ENCODE measurements at places on chromosomes 11 and 22.

DNA sequence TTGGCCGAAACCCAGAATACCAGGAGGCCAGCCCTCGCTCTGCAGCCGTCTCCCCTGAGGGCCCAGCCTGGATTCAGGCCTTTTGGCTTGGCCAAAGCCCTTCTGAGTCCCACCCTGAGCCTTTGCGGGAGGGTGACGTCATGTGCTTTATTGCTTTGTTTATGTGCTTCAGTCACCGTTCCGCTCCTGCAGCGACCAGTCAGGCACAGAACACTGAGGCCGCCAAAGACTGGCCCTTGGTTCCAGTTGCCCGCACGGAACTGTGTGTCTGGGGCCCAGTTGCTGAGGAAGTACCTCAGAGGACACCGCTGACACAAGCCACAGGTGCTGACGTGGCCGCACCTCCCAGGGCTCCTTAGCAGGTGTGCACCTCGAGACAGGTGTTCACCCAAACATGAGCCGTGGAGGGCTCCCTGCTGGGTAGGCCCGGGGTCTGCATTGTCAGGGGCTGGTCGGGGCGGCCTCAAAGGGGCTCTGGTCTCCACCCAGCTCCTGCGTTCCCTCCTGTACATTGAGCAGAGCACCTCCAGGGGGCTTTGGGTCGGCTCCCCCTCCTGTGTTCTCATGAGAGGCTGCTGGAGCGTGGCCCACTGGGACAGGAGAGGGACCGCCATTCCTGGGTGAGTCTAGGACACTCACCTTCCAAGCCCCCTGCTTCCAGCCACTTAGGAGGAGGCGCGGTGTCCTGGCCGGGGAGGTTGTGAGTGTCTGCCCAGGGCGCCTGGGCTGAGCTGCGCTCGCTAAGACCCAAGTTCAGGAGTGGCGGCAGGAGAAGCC is 376.8 kb downstream of the TBC1D22A start:
- H3K4me3 ChIP-seq: no peak overlapping the region
- H3K27me3 ChIP-seq: no peaks in the 10 kb centered on the region
- DNase-seq: no peak
- no peaks in the 10 kb centered on the region for H3K36me3 ChIP-seq
- peaks cover 5% of the 10 kb centered on the region for H3K4me1 ChIP-seq
- no peak overlapping the region for H3K27ac ChIP-seq

- no peak overlapping the region for H3K27ac ChIP-seq
- no peaks in the 10 kb centered on the region for H3K27me3 ChIP-seq
- H3K36me3 ChIP-seq: peaks cover 2% of the 10 kb centered on the region
- H3K4me3 ChIP-seq: no peak overlapping the region
- no peak for DNase-seq
Observed at GRCh38 chr22:24323695-24324094, 53.1 kb downstream of the SPECC1L start.

DNA sequence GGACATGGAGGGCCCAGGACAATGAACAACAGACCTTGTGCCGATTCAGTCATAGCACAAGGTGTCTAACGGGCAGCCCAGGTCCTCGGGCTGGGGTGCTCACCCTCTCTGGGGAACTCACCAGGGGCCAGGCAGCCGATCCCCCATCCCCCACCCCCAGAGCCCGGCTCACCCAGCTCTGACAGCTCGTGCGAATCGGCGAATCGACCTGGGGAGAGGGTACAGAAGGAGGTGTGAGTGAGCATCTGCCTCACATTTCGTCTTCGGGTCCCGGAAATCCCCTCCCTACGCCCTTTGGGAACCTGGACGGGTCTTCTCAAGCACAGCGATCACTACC is 423 bp downstream of the PEX16 start:
- H3K4me1 ChIP-seq: peaks cover 41% of the 10 kb centered on the region
- DNase-seq: no peak
- H3K27me3 ChIP-seq: no peaks in the 10 kb centered on the region

- H3K4me1 ChIP-seq: peaks cover 7% of the 10 kb centered on the region
- no peak for DNase-seq
- peak overlapping the region; percentile 56 for H3K27ac ChIP-seq
- no peaks in the 10 kb centered on the region for H3K36me3 ChIP-seq
- H3K4me3 ChIP-seq: no peak overlapping the region
Observed at GRCh38 chr22:19930551-19931486, 10.8 kb upstream of the COMT start.

- H3K27ac ChIP-seq: peak overlapping the region; percentile 83
- peak overlapping the region; percentile 71 for H3K4me3 ChIP-seq
- no peaks in the 10 kb centered on the region for H3K36me3 ChIP-seq
Observed at GRCh38 chr22:17781319-17782031, 7.2 kb upstream of the BID start.

GRCh38 chr22:46748908-46749675 is 11.0 kb upstream of the CERK start:
- H3K27me3 ChIP-seq: no peaks in the 10 kb centered on the region
- peak overlapping the region; percentile 96 for H3K27ac ChIP-seq
- peak overlapping the region; percentile 85 for H3K4me3 ChIP-seq
- H3K4me1 ChIP-seq: peaks cover 25% of the 10 kb centered on the region
- H3K36me3 ChIP-seq: no peaks in the 10 kb centered on the region

DNA sequence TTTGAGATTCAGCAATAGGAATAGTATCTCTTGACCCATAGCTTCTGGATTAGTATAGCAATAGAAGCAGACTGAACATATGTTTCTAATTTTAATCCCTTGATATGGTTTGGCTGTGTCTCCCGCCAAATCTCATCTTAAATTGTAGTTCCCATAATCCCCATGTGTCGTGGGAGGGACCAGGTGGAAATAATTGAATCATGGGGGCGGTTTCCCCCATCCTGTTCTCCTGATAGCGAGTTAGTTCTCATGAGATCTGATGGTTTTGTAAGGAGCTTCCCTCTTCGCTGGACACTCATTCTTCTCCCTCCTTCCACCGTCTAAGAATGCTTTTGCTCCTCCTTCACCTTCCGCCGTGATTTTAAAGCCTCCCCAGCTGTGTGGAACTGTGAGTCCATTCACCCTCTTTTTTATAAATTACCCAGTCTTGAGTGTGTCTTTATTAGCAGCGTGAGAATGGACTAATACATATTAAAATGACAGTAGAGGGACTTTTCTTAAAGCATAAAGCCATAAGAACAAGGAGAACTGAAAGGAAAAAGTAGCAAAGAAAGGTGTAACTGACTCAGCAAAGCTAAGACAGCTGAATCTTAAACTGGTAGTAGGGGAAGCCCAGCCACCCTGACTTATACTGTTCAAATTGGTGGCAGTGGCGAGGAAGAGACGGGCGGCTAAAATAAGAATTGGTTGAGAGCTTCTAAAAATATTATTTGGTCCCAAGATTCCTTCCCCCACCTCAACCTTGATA is 20.3 kb upstream of the SLN start:
- DNase-seq: no peak
- peak overlapping the region; percentile 47 for H3K27ac ChIP-seq
- no peak overlapping the region for H3K4me3 ChIP-seq
- no peaks in the 10 kb centered on the region for H3K36me3 ChIP-seq
- no peaks in the 10 kb centered on the region for H3K4me1 ChIP-seq
- H3K27me3 ChIP-seq: peaks cover 50% of the 10 kb centered on the region

DNA sequence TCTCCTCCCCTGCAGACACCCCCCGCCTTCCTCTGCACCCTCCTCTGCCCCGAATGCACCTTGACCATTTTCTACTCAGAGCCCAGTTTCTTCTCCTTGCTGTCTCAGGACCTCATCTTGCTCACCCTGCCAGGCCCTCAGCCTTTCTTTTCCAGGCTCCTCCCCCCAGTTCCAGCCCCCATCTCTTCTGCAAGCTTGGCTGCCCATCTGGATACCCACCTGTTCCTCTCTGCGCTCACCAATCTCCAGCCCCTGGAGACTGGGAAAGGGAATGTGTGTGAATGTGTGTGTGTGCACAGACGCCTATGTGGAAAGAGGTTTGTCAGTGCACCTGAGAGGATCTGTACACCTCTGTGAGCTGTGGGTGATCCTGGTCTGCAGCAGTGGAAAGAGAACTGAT is 36.4 kb downstream of the SLC22A12 start:
- H3K27ac ChIP-seq: no peak overlapping the region
- no peaks in the 10 kb centered on the region for H3K36me3 ChIP-seq
- no peak for DNase-seq
- no peak overlapping the region for H3K4me3 ChIP-seq
- peaks cover 9% of the 10 kb centered on the region for H3K4me1 ChIP-seq
- H3K27me3 ChIP-seq: peaks cover 18% of the 10 kb centered on the region

- no peak for DNase-seq
- no peaks in the 10 kb centered on the region for H3K36me3 ChIP-seq
- H3K27ac ChIP-seq: no peak overlapping the region
- H3K4me1 ChIP-seq: no peaks in the 10 kb centered on the region
- H3K27me3 ChIP-seq: no peaks in the 10 kb centered on the region
Observed at GRCh38 chr11:28728666-28729065, 620.5 kb downstream of the METTL15 start.

DNA sequence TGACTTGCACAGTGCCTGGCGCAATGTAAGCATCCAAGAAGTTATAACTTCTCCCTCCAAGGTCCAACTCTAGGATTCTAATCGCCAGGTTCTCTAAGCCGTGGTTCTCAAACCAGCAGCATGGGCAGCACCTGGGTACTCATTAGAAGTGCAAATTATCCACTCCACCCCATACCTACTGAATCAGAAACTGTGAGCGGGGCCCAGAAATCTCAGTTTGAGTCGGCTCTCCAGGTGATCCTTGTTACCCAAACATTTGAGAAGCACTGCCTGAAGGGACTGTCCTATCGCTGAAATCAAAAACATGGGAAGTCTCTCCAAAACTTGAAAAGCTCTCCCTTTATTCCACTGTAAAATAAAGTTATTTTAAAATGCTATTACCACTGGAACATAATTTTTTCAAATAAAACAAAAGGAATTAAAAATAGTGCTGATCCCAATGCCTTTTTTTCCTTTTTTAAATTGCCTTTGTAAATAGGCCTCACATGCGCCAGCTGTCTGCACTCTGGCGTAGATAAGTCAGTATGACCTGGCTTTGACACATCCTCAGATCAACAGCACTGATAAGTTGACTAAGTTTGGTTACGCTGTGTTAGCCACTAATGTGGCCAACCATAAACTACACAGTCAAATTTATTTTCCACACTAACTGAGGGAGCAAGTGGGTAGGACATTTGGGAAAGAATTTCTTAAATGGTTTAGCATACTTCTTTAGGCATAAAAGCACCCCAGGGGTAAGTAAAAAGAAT is 8.4 kb upstream of the CTR9 start:
- DNase-seq: peak; percentile 16
- peaks cover 3% of the 10 kb centered on the region for H3K36me3 ChIP-seq
- peak overlapping the region; percentile 81 for H3K4me3 ChIP-seq
- peaks cover 30% of the 10 kb centered on the region for H3K4me1 ChIP-seq
- H3K27me3 ChIP-seq: peaks cover 6% of the 10 kb centered on the region

GRCh38 chr11:118604566-118604965 is 2.8 kb upstream of the PHLDB1 start:
- no peak for DNase-seq
- no peak overlapping the region for H3K4me3 ChIP-seq
- peaks cover 19% of the 10 kb centered on the region for H3K4me1 ChIP-seq

- no peak for DNase-seq
- H3K4me3 ChIP-seq: no peak overlapping the region
- peaks cover 51% of the 10 kb centered on the region for H3K27me3 ChIP-seq
- peaks cover 2% of the 10 kb centered on the region for H3K4me1 ChIP-seq
Observed at GRCh38 chr11:60801194-60801593, 16.1 kb downstream of the MS4A10 start.

DNA sequence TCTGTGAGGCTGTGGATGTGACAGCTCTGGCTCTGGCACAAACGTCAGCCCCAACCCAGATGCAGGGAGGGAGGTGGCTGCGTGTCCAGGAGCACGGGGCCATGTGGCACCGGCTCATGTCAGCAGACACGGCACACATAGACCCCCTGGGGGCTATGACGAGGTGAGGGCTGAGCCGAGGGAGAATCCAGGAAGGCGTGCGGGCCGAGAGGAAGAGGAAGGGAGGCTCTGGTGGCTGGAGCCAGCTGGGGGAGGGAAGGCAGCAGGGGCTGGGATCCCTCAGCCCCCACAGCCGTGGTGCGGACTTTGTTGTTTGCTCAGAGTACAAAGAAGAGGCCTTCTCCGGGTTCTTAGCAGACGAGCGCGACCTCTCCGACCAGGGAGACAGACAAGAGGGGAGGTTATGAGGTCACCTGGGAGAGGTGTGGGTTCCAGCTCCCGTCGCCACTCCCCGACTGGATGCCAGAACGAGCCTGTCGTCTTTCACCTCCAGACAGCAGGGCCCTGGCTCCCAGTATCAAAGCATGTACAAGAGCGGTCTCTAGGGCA is 46.1 kb downstream of the CDKN1C start:
- H3K36me3 ChIP-seq: no peaks in the 10 kb centered on the region
- DNase-seq: no peak
- H3K4me1 ChIP-seq: peaks cover 14% of the 10 kb centered on the region
- H3K27me3 ChIP-seq: no peaks in the 10 kb centered on the region
- H3K27ac ChIP-seq: peak overlapping the region; percentile 66

GRCh38 chr22:39314251-39314971 is 5.0 kb downstream of the RPL3 start:
- peaks cover 52% of the 10 kb centered on the region for H3K4me1 ChIP-seq
- H3K27ac ChIP-seq: peak overlapping the region; percentile 100
- H3K36me3 ChIP-seq: peaks cover 5% of the 10 kb centered on the region
- H3K4me3 ChIP-seq: no peak overlapping the region
- H3K27me3 ChIP-seq: no peaks in the 10 kb centered on the region

- peaks cover 2% of the 10 kb centered on the region for H3K4me1 ChIP-seq
- H3K4me3 ChIP-seq: no peak overlapping the region
- no peak overlapping the region for H3K27ac ChIP-seq
- no peak for DNase-seq
- H3K36me3 ChIP-seq: no peaks in the 10 kb centered on the region
Observed at GRCh38 chr22:38132136-38132535, 21.7 kb upstream of the BAIAP2L2 start.

Measured in T-helper 17 cell (primary cell).